NCI-H1417 treated with DMSO at 0.1 percent for 48 hours (cell line): ENCODE measurements at places on chromosomes 11 and 22.

DNA sequence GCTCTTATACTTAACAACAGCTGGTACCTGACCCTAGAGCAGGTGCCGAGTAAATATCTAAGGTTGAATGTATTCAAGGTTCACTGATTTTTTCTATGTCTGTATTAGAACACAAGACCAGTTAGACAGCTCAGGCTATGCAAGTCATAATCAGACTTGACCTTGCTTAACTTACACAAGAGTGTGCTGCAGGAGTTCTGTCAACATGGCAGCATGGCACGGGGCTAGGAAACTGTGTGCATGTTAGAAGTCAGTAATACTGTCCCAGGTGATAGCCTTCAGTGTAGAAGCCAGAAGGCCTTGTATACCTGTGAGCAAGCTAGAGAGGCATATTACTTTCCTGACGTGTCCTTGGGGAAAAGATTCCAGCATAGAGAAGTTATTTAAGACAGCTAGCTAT, 253.1 kb downstream of the FAT3 start:
- no peak for DNase-seq

- DNase-seq, result no peak
Measured at GRCh38 chr11:61912530-61912898, 4.9 kb downstream of the RAB3IL1 start.

DNA sequence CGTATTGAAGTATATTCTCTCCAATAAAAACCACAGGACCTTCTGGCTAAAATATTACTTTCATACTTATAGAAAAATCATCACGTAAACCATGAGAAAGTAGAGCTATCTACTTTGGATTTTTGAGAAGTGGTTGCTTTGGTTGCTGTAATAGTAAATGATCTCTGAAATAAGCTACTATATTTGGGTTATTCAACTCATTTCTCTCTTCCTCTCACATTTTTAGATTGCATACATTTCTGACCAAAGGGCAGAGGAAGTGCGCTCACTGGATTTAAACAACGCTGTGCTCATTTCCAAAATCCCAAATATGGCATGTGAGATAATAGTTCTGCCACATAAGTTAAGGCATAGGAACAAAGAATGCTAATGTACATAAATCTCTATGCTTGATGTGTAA, 357.0 kb downstream of the LRRC4C start:
- DNase-seq, result no peak

DNA sequence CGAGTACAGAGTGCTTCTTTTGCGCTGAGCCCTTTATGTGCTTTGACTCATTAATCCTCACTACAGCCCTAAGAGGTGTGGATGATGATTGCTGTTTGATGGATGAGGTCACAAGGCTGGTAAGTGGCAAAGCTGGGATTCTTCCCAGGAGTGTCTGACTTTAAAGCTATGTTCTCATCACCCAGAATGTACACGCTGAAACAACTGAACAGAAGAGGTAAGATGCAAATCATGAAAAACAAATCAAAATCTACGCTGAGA, 37.7 kb upstream of the CREB3L1 start:
- no peak for DNase-seq

- no peak for DNase-seq
Measured at GRCh38 chr11:61851900-61852295, 23.8 kb downstream of the FADS2 start.

- DNase-seq, result no peak
Measured at GRCh38 chr11:28537822-28538221, 429.6 kb downstream of the METTL15 start.

GRCh38 chr22:47072642-47072967, 310.2 kb downstream of the TBC1D22A start:
- no peak for DNase-seq

DNA sequence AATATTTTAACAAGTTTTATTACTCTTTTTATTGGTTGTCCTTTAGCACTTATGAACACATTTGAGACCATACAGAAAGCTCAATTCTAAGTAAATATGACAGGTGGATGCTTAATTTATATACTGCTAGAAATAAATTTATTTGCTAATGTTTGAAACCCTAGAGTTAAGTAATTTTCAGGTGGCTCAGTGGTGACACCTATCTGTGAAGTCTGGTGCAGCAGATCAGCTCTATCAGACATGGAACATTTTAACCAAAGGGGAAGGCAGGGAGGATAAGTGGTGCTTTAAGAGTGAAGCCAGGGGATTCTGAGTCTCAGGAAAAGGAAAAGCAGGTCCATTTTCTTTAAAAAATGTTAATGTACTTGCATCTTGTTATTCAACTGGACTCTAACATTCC, 175.8 kb downstream of the DSCAML1 start:
- DNase-seq, result no peak

- DNase-seq, result no peak
Measured at GRCh38 chr11:117281159-117281558, 10.0 kb upstream of the BACE1-AS start.

GRCh38 chr22:23219317-23219716, 39.0 kb downstream of the BCR start:
- DNase-seq, result no peak

DNA sequence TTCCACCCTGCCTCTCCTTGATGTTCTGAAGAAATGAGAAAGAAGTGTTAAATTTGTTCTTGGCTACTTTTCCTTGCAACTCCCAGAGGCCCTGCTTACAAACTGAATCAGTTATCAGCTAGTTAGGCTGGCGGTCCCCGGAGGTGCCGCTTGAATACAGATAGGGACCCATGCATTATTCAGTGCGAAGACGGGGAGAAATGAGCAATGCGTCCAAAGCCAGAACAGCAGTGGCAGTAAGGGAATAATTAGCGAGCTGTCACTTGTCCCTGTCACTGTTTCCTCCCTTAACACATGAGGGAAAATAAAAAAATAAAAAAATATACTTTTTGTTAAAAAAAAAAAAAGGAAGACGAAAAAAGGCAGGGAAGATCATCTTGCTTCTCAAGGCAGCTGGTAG, 528.1 kb downstream of the MN1 start:
- no peak for DNase-seq

DNA sequence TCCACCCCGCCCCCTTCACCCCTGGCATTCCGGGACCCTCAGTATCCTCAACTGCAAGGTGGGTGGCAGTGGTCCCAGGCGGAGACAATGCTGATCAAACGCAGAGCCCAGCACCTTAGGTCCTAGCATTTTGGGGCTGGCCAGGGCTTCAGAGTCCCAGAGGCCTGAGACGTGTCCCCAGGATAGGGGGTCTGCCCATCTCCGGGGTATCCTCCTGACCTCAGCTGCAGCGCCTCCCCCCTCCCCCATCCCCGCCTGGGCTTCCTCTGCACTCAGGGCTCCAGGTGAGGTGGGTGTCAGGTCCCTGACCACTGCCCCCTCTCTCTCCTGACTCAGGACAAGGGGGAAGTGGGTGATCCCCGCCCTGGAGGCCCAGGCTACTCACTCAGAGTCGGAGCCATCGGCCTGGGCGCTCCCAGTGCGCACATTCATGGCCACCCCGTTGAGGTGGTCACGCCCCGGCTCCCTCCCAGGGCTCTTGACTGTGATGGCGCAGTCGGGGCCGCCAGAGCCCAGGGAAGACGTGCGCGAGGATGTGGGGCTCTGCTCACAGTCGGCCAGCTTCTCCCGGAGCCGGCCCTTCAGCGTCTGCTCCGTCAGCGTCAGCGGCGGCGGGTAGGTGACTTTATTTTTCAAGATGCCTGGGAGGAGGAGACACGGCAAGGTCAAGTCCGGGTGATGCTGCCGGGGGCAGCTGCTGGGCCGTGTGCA, 28.3 kb downstream of the TRMU start:
- DNase-seq, result no peak

GRCh38 chr22:36356708-36357624, 30.8 kb downstream of the MYH9 start:
- no peak for DNase-seq

GRCh38 chr11:83174008-83174407, 17.1 kb downstream of the PCF11 start:
- DNase-seq, result no peak

DNA sequence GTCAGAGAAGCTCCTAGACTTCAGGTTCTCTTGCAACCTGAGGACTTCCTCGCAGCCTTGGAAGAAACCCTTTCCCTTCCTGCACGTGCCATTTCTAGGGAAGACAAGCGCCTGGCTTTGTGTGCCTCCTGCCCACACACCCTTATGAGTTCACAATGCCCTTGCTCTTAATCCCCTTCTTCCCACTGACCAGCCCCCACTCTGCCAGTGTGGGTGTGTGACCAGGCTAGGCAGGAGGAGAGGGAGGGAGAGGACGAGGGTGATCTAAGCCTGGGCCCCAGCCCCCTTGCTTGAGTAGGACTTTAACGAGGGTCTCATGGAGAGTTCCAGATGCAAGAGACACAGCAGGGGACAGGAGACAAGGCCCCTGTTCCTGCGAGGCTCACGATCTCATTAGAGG, 30.2 kb downstream of the TP53I11 start:
- DNase-seq, result no peak

DNA sequence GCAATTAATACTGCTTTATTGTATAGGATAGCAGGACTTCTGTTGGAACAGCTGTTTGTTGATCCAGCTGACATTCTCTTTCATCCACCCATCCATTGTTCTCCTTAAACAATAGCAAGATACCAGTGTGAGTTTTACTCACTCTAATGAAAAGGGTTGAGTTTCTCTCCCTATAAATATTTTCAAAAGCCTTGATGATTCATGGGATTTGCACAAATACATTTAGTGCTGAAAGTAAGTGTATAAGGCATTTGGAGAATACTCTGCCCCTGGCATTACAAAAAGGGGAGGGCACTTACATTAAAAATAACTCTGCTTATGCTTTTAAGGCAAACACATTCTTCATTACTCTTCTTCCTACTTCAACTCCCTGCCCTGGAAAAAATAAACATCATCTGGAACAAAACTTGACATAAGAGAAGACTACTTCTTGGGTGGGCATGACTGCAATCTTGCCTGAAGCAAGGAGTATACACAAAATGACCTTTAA, 634.9 kb downstream of the METTL15 start:
- DNase-seq, result no peak

DNA sequence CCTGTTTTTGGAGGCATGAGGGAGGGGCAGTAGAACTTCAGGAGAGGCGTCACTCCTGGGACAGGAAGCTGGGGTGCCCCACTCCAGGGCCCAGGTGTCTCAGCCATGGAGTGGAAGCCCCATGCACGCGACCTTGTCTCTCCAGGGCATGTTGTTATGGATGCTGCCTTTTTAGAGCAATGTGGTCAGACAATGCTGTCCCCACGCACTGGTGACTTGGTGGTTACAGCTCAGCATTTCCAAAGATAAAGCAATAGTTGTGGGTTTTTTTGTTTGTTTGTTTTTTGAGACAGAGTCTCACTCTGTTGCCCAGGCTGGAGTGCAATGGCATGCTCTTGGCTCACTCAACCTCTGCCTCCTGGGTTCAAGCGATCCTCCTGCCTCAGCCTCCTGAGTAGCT, 22.3 kb downstream of the EIF4G2 start:
- DNase-seq, result no peak

DNA sequence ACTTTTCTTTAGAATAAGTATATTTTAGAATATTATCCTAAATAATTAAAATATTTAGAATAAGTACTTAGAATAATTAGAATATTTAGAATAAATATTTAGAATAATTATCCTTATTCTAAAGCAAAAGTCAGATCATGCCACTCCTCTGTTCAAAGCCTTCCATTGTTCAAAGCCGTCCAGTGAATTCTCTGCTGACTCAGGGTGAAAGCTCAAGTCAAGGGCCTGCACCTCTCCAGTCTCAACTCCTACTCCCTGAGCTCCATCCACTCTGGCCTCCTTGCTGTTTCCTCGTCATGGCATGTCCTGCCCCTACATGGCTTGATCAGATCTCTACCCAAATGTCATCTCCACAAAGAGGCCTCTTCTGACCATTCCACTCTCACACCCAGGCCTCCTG, 30.0 kb downstream of the PLEKHA7 start:
- DNase-seq, result no peak

DNA sequence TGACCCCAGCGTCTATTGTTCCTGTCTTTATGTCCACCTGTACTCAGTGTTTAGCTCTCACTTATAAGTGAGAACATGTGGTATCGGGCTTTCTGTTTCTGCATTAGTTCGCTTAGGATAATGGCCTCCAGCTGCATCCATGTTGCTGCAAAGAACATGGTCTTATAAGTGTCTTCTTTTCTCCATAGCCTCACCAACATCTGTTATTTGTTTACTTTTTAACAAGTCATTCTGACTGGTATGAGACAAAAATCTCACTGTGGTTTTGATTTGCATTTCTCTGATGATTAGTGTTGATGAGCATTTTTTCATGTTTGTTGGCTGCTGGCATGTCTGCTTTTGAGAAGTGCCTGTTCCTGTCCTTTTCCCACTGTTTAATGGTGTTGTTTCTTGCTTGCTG, 21.7 kb upstream of the SLN start:
- DNase-seq, result no peak

- DNase-seq, result no peak
Measured at GRCh38 chr11:17161515-17161914, 46.3 kb downstream of the PIK3C2A start.

GRCh38 chr11:27716835-27717234, 16.6 kb upstream of the BDNF start:
- DNase-seq, result no peak

GRCh38 chr11:62621027-62621566, 689 bp downstream of the B3GAT3 start:
- DNase-seq, result no peak

GRCh38 chr11:81495699-81496292, 1237.9 kb downstream of the FAM181B start:
- DNase-seq, result no peak

DNA sequence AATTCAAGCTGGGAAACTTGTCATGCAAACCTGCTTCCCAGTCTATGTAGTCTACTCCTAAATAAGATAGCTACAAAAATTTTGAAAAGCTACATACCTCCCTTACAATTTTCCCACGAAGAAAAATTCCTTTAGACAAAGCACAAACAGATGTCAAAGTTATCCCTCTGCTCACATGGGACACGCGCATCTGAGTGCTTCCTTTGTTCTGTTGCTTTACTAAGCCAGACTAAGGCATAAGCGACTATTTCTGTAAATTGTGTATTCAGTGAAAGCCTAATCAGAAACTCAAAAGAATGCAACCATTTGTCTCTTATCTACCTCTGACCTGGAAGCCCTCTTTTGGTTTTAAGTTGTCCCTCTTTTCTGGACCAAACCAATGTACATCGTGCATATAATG, 583.7 kb upstream of the B3GAT1 start:
- DNase-seq, result no peak

DNA sequence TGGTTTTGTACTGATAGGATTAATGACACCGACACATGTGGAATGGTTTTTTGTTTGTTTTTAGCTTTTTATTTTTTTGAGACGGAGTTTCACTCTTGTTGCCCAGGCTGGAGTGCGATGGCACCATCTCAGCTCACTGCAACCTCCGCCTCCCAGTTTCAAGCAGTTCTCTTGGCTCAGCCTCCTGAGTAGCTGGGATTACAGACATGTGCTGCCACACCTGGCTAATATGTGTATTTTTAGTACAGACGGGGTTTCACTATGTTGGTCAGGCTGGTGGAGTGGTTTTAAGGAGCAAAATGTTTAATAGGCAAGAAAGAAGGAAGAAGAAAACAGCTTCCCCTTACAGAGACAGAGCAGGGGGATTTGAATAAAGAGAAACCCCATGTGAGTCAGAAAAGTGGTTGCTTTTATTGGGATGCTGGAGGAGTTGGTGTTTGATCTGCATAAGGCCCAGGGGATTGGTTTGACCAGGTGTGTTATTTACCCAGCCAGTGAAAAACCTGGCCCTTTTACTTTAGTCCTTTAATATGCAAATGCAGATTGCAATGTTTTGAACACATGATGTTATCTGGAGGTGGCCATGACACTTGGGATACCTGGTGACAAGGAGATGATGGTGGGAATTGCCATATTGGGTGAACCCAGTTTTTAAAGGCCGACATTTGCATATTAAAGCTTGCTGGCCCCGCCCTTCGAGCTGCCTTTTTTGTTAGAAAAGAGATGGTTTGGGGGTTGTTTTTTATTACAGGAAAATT, 24.3 kb downstream of the SUSD2 start:
- no peak for DNase-seq
